ENCODE measurements at places on chromosomes 16 and 17. TPM values are rescaled to one million over a fixed set of nuclear protein-coding genes. Genes with fewer than 3 reads are reported as not detected.

- DNase-seq: no peak
Observed at GRCh38 chr17:14321980-14322776, 21.3 kb downstream of the HS3ST3B1 start.

LRRC75A gene
- total RNA-seq: 1.5 TPM

DNA sequence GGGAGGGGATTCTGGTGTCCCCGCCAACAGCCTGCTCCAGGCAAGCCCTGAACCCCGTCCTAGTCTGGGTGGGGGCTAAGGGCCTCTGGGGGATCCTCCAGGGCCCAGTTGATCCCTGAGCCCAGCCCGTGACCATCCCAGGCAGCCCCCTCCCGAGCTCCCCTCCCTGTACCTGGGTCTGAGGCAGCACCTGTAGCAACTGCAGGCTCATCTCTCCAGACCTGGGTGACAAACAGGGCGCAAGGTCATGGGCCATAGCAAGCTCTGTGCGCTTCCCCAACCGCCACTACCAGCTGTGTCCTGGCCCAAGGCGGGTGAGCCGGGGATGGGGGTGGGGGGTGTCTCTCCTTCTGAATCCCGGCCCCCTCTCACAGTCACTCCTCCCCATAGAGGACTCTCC, 10.6 kb downstream of the CNGB1 start:
- DNase-seq: no peak

DNA sequence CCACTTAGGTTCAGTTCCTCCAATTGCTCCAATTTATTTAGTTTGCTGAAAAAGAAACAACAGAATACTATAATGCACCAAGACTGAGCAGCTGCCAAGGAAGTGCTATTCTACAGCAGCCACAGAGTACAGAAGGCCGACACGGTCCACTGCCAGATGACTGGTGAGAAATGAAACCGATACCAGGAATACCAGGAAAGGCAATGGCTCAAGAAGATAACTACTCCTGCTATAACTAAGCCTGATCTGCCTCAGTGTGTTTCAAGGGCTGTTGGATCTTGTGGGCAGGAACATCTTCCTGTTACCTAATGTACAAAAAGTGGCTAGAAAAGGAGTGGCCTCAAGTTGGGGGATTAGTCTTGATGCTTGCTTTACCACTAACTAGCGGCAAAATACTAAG, 32.8 kb downstream of the MARVELD3 start:
- DNase-seq: no peak

ETV4 gene
- 7.8 TPM for total RNA-seq

- no peak for DNase-seq
Observed at GRCh38 chr17:40179923-40180659, 2.8 kb downstream of the RAPGEFL1 start.

GRCh38 chr17:75832164-75832651, 12.0 kb downstream of the UNC13D start:
- DNase-seq: peak; percentile 63
